ENCODE measurements at places on chromosomes 7 and 10. TPM values are rescaled to one million over a fixed set of nuclear protein-coding genes. Genes with fewer than 3 reads are reported as not detected.

The ZNF438 gene
- total RNA-seq, result 6.1 TPM

The PNLIP gene
- not detected for total RNA-seq

The SPDYE5 gene
- not detected for total RNA-seq

The IFIT3 gene
- total RNA-seq, result not detected

The CFAP70 gene
- 5.6 TPM for total RNA-seq

The NEUROD6 gene
- not detected for total RNA-seq

The ACBD7 gene
- 10.7 TPM for total RNA-seq

The CADPS2 gene
- 4.3 TPM for total RNA-seq

The POLR3A gene
- 27.5 TPM for total RNA-seq

The PLA2G12B gene
- total RNA-seq, result 3.8 TPM

The DDC gene
- 44.6 TPM for total RNA-seq

The SEMA3A gene
- total RNA-seq, result 19.6 TPM

The HOXA1 gene
- total RNA-seq, result 31.2 TPM

The NUTM2E gene
- 0.40 TPM for total RNA-seq

The ZNF679 gene
- total RNA-seq, result not detected

The LIPF gene
- not detected for total RNA-seq

The CEP55 gene
- 9.1 TPM for total RNA-seq

The LAMTOR4 gene
- 116 TPM for total RNA-seq

The C10orf143 gene
- total RNA-seq, result 3.6 TPM

The FAM24B gene
- total RNA-seq, result not detected

The ANKRD26 gene
- 23.0 TPM for total RNA-seq

The CUBN gene
- total RNA-seq, result 0.98 TPM

The MMP21 gene
- not detected for total RNA-seq

The LRRC61 gene
- total RNA-seq, result 28.3 TPM

The EBLN1 gene
- total RNA-seq, result not detected

The OPN1SW gene
- not detected for total RNA-seq

The CLDN4 gene
- total RNA-seq, result 172 TPM

The CPA1 gene
- total RNA-seq, result 23.7 TPM

The MBLAC1 gene
- 1.6 TPM for total RNA-seq

The GPR85 gene
- 0.20 TPM for total RNA-seq

The MAPK8 gene
- 69.7 TPM for total RNA-seq

The STAMBPL1 gene
- 1.3 TPM for total RNA-seq

The NFE2L3 gene
- 25.5 TPM for total RNA-seq

The IGFBP1 gene
- total RNA-seq, result 0.24 TPM

The LGI1 gene
- total RNA-seq, result not detected

The CFTR gene
- 6.6 TPM for total RNA-seq

The LAMB1 gene
- 275 TPM for total RNA-seq

The C10orf53 gene
- total RNA-seq, result not detected

The NRAP gene
- not detected for total RNA-seq

The ATP6V1F gene
- 119 TPM for total RNA-seq

The PHKG1 gene
- total RNA-seq, result 1.2 TPM

The EFCAB10 gene
- total RNA-seq, result 0.53 TPM

The ANLN gene
- 40.6 TPM for total RNA-seq

The MEST gene
- 628 TPM for total RNA-seq

The SLC26A3 gene
- 2.0 TPM for total RNA-seq

The TRIM50 gene
- total RNA-seq, result 10.9 TPM

The BLOC1S2 gene
- 28.7 TPM for total RNA-seq

The GPR26 gene
- total RNA-seq, result not detected

The CRPPA gene
- 3.8 TPM for total RNA-seq

The SEC23IP gene
- total RNA-seq, result 75.6 TPM

The CTTNBP2 gene
- total RNA-seq, result 14.0 TPM

The CALHM1 gene
- not detected for total RNA-seq

The H2BK1 gene
- total RNA-seq, result not detected

The ANKRD1 gene
- 61.8 TPM for total RNA-seq
